ENCODE measurements at places on chromosomes 4 and X. TPM values are rescaled to one million over a fixed set of nuclear protein-coding genes. Genes with fewer than 3 reads are reported as not detected.

The BTK gene
- total RNA-seq, result 1.9 TPM

The TRAM1L1 gene
- total RNA-seq, result 0.27 TPM

The ART3 gene
- total RNA-seq, result 1.6 TPM

The EVC gene
- total RNA-seq, result 1.1 TPM

The NMU gene
- total RNA-seq, result 1.9 TPM

The SPOCK3 gene
- 0.77 TPM for total RNA-seq

The HCFC1 gene
- total RNA-seq, result 36.6 TPM

The SERTM2 gene
- 0.05 TPM for total RNA-seq

The ZNF157 gene
- total RNA-seq, result not detected

The SH2D1A gene
- total RNA-seq, result 0.54 TPM

The TKTL2 gene
- not detected for total RNA-seq

The NAP1L5 gene
- total RNA-seq, result 2.4 TPM

The SOX3 gene
- total RNA-seq, result not detected

The HAND2 gene
- 9.4 TPM for total RNA-seq

The INTU gene
- total RNA-seq, result 4.8 TPM

The PIM2 gene
- total RNA-seq, result 14.3 TPM

The GCNA gene
- 0.85 TPM for total RNA-seq

The FGFR3 gene
- total RNA-seq, result 52.9 TPM

The LANCL3 gene
- total RNA-seq, result 3.5 TPM

The HHIP gene
- total RNA-seq, result 4.2 TPM

The TMPRSS11B gene
- total RNA-seq, result not detected

The CXCL3 gene
- 17.5 TPM for total RNA-seq

The ARHGEF6 gene
- 5.7 TPM for total RNA-seq

The ATP1B4 gene
- total RNA-seq, result not detected

The TKTL1 gene
- total RNA-seq, result not detected

The GYG2 gene
- 12.8 TPM for total RNA-seq

The ABCB7 gene
- 31.8 TPM for total RNA-seq

The FAM90A26 gene
- total RNA-seq, result not detected

The SPACA5 gene
- not detected for total RNA-seq

The GAGE13 gene
- total RNA-seq, result not detected

The ANK2 gene
- 4.6 TPM for total RNA-seq

The TEX11 gene
- 1.0 TPM for total RNA-seq

The NLGN3 gene
- total RNA-seq, result 0.82 TPM

The GATA1 gene
- total RNA-seq, result not detected

The CNGA1 gene
- total RNA-seq, result 2.6 TPM

The PNPLA4 gene
- 29.5 TPM for total RNA-seq

Data from colonic mucosa (tissue), 4 donors.